Activated naive CD4-positive, alpha-beta T cell treated with anti-CD3 and anti-CD28 coated beads, Interleukin-2, amount 50 U/mL, for 16 hours (primary cell): ENCODE measurements at places on chromosomes 1 and 21.

DNA sequence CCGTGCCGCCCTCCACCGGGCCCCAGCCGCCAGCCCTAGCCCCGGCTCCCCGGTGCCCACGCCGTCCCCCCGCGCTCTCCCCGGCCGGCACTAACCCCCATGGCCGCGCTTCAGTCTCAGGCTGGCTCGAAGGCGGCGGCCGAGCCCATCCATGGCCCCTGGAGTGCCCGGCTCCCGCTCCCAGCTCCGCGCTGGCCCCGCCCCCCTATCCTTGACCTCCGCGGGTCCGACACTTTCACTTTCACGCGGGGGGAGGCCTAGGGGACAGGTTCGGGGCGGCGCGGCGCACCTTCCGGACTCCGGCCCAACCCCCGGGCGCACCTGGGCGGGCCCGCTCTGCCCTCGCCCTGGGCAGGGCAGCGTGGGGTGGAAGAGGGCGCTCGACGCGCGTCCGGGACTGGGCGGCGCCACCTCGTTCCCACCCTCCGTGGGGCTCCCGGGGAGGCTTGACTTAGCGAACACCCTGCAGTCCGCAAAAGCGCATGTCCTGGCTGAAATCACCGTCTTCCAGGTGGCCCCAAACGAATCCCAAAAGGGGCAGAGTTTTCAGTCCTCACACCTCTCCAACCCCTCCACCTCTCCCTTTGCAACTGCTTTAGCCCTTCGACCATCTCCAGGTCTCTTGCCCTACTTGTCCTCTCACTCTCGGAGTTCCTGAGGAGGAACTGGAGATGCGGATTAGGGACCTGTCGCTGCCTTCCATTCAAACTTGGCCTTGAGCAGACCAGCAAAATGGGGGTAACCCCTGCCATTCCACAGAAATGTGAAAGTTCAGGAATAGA is 3.9 kb upstream of the DENND2D start:
- peak; percentile 67 for DNase-seq

DNA sequence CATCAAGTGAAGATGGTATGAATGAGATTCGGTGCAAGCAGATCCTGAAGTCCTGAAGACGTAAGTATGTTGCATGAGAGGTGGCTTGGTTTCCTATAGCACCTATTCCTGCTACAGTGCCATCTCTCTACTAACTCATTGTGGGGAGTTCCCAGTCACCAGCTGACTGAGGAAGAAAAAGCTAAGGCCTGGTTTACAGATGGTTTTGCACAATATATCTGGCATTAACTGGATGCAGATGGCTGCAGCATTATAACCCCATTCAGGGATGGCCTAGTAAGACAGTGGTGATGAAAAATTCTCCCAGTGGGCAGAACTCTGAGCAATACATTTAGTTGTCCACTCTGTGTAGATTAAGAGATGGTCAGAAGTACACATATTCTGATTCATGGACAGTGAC is 36.7 kb downstream of the RTCA start:
- DNase-seq, result no peak

DNA sequence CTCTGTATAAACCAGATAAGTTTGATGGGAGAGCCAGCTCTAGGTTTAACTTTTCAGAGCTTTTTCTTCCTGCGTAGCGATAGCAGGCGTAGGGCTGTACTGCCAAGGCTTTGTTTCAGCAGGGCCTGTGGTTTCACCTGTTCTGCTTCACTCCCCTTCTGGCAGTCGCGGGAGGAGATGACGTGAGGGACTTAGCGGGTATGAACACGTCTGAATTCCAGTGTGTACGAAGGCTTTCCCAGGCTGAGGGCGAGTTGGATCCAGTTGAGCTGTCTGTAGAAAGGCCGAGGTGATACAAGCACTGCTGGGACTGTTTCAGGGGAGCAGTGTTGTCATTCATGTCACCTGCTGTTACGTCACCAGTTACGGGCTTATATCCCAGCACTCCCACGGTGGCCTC is 21.2 kb downstream of the PEX14 start:
- DNase-seq, result peak; percentile 28

DNA sequence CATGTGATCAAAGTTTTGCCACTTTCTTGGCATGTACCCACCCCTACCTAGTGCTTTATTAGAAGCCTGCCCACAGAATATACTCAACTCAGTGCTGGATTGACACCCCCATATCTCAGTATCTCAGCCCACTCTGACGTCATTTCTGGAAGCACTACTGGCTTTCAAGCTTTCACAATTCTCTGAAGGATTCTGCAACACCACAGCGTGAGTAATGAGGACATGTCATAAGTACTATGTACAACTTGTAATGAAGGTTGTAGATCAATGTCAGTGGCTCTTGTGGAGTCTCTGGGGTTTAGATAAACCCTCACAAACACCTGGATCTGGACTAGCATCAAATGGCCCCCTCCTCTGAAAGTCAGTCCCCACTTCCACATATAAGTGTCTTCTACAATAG is 57.2 kb downstream of the TNFSF4 start:
- DNase-seq, result no peak

DNA sequence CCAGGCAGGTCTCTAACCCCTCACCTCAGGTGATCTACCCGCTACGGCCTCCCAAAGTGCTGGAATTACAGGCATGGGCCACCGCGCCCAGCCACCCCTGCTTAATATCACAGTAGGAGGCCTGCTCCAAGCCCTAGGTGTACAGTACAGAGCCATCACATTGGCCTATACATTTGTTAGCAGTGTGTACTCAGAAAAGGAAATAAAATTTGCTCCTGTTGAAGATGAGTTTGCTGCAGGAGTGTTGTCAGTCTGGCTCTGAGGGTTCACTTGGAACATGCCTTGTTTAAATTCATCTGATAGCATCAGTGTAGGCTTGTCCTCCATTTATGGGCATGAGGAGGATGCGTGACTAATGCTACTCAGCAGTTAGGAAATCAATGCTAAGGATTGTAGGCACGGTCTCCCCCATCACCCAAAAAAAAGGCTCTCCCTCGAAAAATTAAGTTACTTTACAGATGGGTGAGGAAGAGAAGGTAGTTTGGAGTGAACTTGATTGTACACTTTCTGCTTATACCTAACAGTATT is 4.6 kb upstream of the ENAH start:
- no peak for DNase-seq

GRCh38 chr1:156848461-156849150 is 10.3 kb downstream of the INSRR start:
- peak; percentile 48 for DNase-seq

- DNase-seq, result no peak
These were observed 139.4 kb downstream of the CSMD2 start for GRCh38 chr1:34025675-34026074.

DNA sequence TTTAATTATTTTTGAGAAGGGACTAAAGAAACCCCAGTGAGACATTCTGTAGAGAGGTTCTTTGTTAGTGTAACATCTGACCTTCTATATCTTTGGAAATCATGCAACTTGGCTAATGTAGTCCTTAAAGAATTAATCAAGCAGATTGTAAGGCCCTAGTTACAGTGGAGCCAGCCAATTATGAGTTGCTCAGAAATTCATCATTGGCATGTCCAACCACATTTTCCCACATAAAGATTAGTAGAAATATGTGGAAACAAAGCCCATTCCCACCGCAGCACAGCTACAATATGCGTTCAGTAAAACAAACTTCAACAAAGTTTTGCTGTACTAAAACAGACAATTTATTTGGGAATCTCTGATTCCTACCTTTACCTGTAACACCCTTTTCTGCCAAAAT is 27.8 kb downstream of the WNT2B start:
- DNase-seq, result no peak

DNA sequence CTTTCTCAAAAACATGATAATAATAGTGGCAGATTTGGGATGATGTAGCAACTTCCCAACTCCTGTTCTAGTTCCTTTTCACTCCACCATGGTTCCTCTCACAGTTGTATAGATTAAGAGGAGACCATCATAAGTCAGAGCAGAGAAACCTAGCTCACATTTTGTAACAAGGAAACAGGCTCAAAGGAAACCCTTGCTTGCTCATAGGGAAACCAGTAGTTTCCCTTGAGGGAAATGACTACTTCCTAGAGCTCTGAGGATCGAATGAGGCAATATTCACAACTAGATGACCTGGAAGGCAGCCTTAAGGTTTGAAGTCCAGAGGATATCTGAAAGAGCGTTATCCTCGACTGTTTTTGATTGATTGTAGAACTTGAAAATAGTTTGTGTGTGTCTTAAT is 76.1 kb upstream of the C8B start:
- no peak for DNase-seq

- no peak for DNase-seq
These were observed 50.4 kb downstream of the SLC16A1 start for GRCh38 chr1:112905395-112906149.

GRCh38 chr1:211287218-211287617 is 28.1 kb downstream of the RCOR3 start:
- no peak for DNase-seq

DNA sequence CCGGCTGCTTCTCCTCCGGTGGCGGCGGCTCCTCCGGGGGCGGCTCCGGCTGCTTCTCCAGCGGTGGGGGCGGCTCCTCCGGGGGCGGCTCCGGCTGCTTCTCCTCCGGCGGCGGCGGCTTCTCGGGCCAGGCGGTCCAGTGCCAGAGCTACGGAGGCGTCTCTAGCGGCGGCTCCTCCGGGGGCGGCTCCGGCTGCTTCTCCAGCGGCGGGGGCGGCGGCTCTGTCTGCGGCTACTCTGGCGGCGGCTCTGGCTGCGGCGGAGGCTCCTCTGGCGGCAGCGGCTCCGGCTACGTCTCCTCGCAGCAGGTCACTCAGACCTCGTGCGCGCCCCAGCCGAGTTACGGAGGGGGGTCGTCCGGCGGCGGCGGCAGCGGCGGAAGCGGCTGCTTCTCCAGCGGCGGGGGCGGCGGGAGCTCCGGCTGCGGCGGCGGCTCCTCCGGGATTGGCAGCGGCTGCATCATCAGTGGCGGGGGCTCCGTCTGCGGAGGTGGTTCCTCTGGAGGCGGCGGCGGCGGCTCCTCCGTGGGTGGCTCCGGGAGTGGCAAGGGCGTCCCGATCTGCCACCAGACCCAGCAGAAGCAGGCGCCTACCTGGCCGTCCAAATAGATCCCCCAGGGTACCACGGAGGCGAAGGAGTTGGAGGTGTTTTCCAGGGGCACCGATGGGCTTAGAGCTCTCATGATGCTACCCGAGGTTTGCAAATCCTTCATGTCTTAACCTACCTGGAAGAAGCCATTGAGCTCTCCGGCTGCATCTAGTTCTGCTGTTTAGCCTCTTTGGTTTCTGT is 2.0 kb downstream of the LORICRIN start:
- DNase-seq, result peak; percentile 30

- no peak for DNase-seq
These were observed 21.2 kb downstream of the TNNT2 start for GRCh38 chr1:201356236-201356635.

GRCh38 chr1:246602194-246602593 is 35.9 kb downstream of the CNST start:
- no peak for DNase-seq

GRCh38 chr1:245549996-245550719 is 395.4 kb downstream of the KIF26B start:
- no peak for DNase-seq

GRCh38 chr1:247408100-247408499 is 7.9 kb upstream of the NLRP3 start:
- no peak for DNase-seq

DNA sequence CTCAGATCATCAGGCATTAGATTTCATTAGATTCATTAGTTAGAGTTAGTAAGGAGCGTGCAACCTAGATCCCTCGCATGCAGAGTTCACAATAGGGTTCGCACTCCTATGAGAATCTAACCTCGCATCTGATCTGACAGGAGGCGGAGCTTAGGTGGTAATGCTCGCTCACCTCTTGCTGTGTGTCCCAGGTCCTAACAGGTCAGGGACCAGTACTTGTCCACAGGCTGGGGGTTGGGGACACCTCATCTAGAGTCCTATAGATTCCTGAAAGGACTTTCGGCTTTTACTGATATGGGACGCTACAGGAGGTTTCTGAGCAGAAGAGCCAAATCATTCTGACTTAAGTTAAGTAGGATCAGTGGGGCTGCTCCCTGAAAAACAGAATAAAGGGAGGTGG is 91.4 kb downstream of the AKT3 start:
- DNase-seq, result no peak

GRCh38 chr1:17667641-17668040 is 87.5 kb upstream of the ACTL8 start:
- no peak for DNase-seq

- no peak for DNase-seq
These were observed 15.3 kb downstream of the UCK2 start for GRCh38 chr1:165842671-165843129.

- DNase-seq, result no peak
These were observed 49.1 kb upstream of the CCDC27 start for GRCh38 chr1:3702990-3703728.

- no peak for DNase-seq
These were observed 58.4 kb downstream of the SIPA1L2 start for GRCh38 chr1:232571523-232571922.

DNA sequence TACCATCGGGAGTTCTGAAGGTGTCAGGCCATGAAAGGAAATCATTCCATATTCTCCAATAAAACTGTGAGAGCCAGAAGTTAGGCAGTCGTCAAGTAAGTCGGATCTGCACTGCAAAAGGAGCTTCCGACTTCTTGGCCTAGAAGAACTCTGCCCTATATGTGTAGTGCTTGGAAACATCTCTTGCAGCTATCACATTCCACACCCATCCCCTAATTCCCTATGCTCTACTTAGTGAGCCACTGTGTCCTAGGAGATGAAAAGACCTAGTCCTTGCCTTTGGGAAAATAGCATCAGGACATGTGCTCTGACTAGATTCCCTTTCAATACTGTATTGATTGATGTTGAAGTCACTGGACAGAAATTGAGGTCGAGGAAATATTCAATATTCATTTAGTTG is 8.2 kb upstream of the GJA9 start:
- DNase-seq, result no peak

- DNase-seq, result no peak
These were observed 15.6 kb downstream of the ALPL start for GRCh38 chr1:21524686-21525339.

GRCh38 chr21:41851090-41851790 is 27.9 kb downstream of the PRDM15 start:
- no peak for DNase-seq

- DNase-seq, result no peak
These were observed 296.8 kb upstream of the KAZN start for GRCh38 chr1:14301704-14302024.

DNA sequence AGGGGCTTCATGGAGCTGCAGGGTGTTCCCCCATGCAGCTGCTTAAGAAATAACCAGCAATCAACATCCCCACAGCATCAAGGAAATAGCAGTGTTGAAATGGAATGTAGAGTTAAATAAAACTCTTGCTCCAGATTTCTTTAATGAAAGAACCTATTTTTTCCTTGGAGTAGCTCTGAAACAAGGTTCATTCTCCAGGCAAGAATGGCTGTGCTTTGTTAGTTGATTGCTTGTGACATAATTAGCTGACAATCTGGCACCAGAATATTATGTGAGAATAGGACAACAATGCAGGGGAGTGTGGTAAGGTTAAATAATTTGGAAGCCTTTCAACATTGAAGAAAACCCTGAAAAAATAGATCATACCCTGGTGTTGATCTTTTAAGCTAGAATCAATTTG is 254.2 kb upstream of the RRP15 start:
- no peak for DNase-seq

DNA sequence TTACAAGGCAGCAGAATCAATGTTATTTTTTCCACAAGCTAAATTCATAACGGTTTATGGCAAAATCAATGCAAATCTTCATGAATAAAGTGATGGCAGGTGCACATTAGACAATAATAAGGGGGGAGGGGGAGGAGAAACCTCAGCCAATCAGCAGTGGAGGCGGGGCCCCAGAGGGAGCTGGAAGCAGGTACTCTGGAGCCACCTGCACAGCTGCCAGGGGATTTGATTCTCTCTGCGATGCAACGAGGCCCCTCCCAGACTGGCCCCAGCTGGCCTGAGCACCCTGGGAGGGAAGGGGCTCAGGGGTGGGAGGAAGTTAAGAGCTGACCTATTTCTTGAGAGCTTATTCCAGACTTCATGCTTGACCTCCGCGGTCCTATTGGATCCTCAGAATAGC is 127.8 kb upstream of the IGSF21 start:
- DNase-seq, result no peak
